ENCODE measurements at places on chromosomes 1 and 21. TPM values are rescaled to one million over a fixed set of nuclear protein-coding genes. Genes with fewer than 3 reads are reported as not detected.

The TRABD2B gene
- 0.46 TPM for polyA plus RNA-seq

The G0S2 gene
- 509 TPM for polyA plus RNA-seq

The CITED4 gene
- polyA plus RNA-seq = 20.4 TPM

The ACTA1 gene
- polyA plus RNA-seq = 18.4 TPM

The ZNF593OS gene
- polyA plus RNA-seq = not detected

The LIPI gene
- polyA plus RNA-seq = not detected

The C1orf56 gene
- polyA plus RNA-seq = 3.9 TPM

The BTBD8 gene
- 0.82 TPM for polyA plus RNA-seq

The TNFRSF4 gene
- 1.4 TPM for polyA plus RNA-seq

The CD5L gene
- 0.06 TPM for polyA plus RNA-seq

The OR10K1 gene
- 0.34 TPM for polyA plus RNA-seq

The EFNA4 gene
- polyA plus RNA-seq = 4.6 TPM

The CTSE gene
- polyA plus RNA-seq = 0.54 TPM

The SGIP1 gene
- polyA plus RNA-seq = 2.5 TPM

The HES3 gene
- not detected for polyA plus RNA-seq
